ENCODE measurements at places on chromosomes 3 and 15.

- DNase-seq, result no peak
These were observed 36.2 kb upstream of the COL6A6 start for GRCh38 chr3:130480736-130481135.

DNA sequence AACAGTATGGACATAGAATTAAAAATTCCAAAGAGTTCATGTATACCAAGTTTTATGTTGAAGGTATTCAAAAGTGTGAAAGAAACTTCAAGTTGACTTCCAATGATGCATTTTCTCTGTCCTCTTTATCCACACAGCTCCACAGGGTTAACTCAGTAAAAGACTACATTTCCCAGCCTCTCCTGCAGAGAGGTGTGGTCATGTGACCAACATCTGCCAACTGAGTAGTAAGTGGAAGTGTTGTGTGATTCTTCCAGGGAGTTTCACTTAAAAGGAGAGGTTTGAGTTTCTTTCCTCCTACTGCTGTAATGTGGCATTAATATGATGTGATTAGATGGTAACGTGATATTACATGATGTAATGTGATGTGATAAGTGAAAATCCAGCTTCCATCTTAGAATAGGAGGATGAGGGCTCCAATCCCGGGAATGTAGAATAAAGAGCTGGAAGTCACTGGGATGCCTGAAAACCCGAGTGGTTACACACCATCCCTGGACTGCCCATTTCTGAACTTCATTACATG is 280.6 kb downstream of the ARRDC4 start:
- DNase-seq, result no peak

- no peak for DNase-seq
These were observed 107.6 kb upstream of the FXR1 start for GRCh38 chr3:180804916-180805315.

DNA sequence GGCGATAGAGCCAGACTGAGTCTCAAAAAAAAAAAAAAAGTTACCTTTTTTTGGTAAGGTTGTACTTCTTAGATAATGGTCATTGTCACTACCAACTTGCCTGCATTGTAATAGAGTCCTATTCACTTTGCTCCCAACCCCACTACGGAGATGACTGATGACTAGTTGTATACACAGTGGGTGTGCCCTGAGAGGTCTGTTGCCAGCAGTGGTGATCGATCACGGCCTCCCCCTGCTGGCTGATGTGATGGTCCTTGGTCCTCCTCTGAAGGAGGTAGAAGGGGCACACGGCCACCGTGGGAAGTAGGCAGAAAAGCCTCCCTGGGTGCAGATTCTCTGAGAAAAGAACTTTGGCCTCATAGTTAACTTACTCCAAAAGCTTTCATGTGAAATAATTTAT is 10.7 kb downstream of the GCNT3 start:
- peak; percentile 41 for DNase-seq

DNA sequence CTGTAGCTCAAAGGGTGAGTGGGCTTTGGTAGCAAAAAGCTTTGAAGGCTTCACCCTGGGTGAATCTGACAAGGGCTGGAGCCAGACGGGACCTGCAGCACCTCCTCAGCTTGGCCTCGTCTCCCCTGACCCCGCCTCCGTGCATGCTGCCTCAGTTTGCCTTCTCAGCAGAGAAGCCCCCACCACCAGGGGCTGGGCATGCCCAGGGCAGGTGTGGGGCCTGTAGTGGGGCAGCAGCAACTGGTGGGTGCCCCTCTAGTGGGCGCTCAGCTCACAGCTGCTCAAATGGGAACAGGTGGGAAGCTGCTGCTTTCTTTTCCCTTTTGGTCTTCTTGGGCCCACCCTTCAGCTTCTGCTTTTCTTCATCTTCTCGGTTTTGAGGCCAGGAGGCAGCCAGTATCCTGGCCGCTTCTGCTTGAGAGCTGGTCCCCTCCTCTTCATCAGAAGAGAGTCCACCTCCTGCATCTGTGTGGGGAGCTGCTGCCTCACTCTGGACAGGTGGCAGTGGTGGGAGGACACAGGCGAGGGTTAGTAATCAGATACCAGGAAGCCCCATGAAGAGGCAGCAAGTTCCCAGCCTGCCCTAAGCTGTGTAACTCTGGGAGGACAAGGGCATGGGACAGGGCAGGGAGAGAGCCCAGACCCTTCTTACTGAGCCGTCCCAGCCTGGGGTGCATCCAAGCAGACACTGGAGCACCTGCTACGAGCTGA is 21.0 kb downstream of the TMEM43 start:
- DNase-seq, result no peak

- no peak for DNase-seq
These were observed 146.4 kb downstream of the ERC2 start for GRCh38 chr3:56321892-56322291.

GRCh38 chr15:66719471-66719870 is 17.4 kb downstream of the SMAD6 start:
- DNase-seq, result no peak

DNA sequence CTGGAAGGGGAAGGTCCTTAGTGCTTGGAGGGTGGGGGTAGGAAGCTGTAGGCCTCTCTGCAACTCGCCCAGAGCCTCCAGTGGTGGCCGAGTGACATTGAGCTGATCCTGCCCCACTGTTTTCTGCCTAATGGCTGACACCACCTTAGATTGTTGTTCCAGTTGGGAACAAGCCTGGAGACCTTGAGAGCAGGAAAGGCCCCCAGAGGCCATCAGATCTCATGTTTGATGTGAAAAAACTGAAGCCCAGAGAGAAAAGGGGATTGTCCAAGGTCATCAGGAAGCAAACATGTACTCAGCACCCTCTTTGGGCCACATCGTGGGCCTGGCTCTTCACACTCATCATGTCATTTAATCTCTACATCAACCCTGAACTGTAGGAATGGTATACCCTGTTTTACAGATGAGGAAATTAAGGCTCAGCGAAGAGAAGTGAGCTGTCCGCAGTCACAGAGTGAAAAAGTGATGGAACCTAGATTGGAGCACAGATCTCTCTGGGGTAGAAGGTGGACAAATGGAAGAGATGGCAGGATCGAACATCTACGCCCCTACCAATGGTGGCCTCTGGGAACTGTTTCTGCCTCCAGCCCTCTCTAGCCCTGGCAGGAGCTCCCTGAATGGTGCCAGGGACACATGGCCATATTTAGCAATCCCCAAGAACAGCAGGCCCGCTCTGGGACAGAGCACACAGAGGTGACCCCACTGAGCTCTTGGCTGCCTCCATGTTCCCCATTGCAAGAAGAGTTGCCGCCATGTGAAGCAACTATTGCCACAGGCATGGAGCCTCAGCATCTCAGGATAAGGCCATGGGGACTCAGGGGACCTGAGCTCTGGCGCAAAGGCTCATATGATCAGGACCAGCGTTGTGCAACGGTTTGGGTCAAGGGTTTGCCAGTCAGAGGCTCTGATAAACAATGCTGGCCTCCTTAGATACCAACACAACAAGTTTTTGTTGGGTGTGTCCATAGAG is 31.6 kb upstream of the TSEN2 start:
- no peak for DNase-seq

Data from stimulated activated CD4-positive, alpha-beta T cell treated with anti-CD3 and anti-CD28 coated beads, Interleukin-4, amount 100 ng/mL, for 48 hours (primary cell).